ENCODE measurements at places on chromosomes 13 and 19.

DNA sequence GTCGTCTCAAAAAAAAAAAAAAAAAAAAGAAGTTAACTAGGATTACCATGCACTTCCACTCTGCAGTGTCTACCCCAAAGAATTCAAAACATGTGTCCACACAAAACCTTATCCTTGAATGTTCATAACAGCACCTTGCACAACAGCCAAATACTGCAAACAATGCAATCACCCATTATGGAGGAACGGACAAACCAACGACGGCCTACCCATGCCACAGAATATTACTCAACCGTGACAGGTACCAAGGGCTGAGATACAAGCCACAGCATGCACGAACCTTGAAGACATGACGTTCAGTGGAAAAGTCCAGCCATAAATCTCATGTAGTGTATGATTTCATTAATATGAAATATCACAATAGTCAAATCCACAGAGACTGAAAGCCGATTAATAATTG lies 3.0 kb upstream of the SHISA7 start:
- DNase-seq = no peak

GRCh38 chr13:60121337-60121687 lies 42.4 kb downstream of the DIAPH3 start:
- no peak for DNase-seq

- DNase-seq = no peak
These were observed 35.8 kb downstream of the ZNF420 start for GRCh38 chr19:37114001-37114400.

DNA sequence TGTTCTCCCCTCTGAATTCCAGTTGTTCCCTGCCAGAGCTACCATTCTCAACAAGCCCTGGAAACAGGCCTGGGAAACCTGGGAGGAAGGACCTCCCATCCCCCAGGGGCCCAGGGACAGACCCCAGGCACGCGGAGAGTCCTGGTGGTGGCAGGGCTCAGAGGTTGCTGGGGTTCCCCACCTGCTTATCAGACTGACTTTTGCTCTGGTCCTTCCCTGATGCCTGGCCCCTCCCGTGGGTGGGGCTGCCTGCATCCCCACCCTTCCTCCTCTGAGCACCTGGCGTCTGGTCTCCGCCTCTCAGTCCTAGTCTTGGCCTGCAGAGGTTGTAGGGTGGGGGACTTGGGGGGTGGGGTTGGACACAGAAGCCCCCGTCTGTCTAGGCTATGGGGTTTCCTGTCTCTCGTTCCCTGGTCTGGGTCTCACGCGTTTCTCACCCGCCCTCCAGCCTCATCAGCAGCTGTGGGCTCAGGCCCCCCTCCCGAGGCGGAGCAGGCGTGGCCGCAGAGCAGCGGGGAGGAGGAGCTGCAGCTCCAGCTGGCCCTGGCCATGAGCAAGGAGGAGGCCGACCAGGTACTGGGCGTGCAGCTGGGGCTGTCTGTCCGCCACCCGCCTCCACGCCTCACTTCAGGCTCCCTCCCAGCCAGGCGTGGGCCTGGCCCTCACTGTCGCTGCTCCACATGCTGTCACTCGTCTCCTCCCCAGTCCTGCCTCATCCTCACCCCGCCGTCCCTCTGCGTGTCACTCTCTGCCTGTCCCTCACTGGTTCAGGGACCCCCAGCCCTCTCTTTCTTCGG lies 13.6 kb downstream of the EPN1 start:
- DNase-seq = no peak

GRCh38 chr13:110179116-110179856 lies 127.7 kb downstream of the COL4A1 start:
- DNase-seq = no peak

DNA sequence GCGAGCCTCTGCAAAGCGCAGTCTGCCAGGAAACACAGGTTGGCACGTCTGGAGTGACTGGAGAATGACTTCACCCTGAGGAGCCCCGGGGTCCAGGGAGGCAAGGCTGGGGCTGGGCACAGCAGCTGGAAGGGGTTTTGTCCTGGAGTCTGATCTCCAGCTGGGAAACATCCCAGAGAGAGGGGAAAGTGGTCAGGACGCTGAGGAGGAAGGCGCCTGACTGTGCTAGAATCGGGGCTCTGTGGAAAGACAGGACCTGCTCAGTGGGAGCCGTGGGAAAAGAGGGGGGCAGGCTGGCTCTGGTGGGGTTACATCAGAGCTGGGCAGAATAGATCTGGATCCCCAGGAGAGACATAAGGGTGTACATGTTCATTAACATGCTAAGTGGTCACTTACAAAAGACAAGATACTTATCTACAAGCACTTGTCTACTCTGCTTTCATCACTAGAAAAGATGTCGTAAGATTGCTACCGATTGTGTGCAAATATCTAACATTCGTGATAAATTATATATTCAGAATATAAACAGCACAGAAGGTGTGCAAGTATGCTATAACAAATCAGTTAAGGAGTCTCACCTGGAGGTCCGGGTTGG lies 106.6 kb downstream of the COL4A1 start:
- no peak for DNase-seq

Data from T-helper 17 cell (primary cell).